ENCODE measurements at places on chromosomes 2 and 18.

GRCh38 chr2:232550354-232551249 is at the start of the genes EIF4E2 and TIGD1:
TSS of gene EIF4E2 (plus strand) at chr2:232550689. CDS start at chr2:232550725, 36 bp downstream.
TSS of gene TIGD1 (minus strand) at chr2:232550557. CDS start at chr2:232549882, 675 bp downstream.
- peak; percentile 90 for DNase-seq

DNA sequence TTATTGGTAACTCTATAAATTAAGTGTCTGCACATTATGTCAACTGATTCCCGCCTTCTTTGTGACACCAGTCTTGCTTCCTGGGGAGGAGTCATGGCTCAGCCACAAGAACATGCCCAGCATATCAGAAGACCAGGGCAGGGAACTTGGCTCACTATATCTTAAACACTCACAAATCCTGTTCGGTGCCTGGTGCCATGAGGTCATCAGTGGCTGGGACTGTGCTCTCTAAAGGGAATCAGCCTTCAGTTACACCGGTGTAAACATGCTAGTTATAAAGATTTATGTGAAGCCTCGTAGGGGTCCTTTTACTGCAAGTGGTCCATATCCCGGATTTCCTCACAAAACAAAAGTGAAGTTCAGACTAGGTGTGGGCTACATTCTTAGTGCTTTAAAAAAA is 73.1 kb upstream of the ZNF521 start:
- no peak for DNase-seq

- no peak for DNase-seq
Measured at GRCh38 chr18:34773961-34774766, 64.1 kb downstream of the DTNA start.

DNA sequence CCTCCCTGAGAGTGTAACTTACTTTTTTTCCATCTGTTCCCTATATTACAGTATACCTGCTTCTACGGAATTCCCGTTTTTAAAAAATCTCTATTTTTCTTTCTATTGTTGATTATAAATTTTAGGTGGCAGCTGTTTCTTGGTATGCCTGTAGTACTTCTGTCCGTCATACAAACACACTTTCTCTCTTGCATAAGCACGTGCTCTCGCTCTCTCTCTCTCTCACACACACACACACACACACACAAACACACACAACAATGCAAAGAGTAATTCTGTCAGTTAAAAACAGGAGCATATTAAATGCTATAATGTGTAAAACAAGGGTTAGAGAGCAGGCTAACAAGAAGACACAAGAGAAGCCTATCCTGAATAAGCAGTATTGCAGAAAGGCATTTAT is 140.5 kb downstream of the THADA start:
- no peak for DNase-seq

GRCh38 chr2:237156031-237156856 is 70.6 kb downstream of the COPS8 start:
- DNase-seq: peak; percentile 31

Data from stimulated activated CD4-positive, alpha-beta T cell treated with anti-CD3 and anti-CD28 coated beads, Interleukin-12 subunit alpha, Interleukin-12 subunit beta, amount 100 ng/mL, for 4 hours (primary cell).